ENCODE measurements at places on chromosomes 6 and 20.

DNA sequence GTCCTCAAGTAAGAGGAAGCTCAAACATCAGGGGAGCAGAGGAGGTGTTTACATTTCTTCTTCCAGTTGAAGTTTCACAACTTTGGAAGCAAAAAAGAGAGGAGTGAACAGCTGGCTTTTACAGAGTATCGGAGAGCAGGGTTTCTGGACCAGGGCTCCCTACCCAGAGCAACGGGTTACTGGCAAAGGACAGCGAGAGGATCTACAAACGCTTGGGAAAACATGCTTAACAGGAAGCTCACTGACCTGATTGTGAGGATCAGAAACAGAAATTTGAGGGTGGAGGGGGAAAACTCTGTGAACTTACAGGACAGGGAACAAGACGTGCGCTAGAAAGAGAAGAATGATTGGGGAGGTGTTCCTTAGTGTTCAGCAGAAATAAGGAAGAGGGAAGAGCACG, 85.7 kb upstream of the TAB2 start:
- DNase-seq: no peak

DNA sequence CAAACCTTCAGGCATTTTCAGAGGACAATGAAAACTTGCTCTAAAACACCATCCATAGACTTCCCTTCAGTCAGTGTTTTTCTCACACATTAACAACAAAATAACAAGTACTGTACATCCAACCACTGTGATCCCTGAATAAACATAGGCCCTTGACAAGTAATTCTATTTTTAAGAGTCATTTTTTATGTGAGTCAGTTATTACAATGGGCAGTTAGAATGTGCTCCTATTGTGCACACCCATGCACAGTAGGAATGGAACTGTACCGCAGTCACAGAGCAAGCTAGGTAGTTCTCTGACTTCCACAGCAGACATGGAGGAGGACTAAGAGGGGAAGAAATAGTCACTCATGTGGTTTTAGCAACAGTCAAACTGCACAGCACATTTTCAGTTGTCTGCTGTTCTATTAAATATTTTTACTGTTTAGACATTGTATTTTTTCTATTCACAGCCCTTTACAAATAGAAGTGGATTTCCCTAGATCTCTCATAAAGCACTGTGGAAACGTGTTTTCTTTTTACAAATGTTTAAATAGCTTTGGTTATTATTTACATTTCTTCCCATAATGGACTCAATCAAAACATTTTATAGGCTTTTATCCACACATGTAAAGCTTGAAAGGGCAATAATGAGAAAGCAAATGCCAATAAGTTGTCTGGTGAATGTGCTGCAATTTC, 100.4 kb downstream of the JAG1 start:
- DNase-seq: no peak

DNA sequence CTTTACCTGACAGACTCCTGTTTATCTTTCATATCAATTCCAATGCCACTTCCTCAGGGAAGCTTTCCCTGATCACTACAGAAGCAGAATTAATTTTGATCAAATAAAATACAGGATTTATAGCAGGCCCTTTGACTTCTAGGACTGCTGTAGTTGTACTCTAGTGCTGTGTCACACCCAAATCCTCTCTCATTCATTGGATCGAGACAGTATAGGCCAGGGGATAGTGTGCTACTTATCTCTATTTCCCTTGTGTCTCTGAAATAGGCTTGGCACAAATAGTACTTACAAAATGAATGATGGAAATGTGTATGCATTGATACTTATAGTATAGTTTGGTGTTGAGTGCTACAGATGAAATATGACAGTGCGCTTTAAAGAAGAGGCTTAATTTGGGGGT, 19.8 kb downstream of the RALY start:
- DNase-seq: no peak

DNA sequence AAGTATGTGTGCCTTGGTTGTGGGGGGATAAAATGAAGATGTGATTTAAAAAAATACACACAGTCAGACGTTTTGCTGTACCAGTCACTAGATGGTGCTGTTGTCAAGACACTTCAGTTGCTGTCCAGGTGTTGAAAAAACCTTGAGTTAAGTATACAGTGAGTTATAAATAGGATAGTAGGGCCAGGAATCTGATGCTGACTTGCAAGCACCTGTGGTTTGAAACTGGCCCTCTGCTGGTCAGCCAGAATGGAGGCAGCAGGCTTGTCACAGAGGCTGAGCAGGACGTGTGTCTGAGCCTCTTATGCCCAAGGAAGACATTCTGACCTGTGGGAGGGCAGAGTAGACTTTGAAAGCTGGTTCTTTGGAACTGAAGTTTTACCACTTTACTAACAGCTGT, 27.8 kb downstream of the RNF8 start:
- no peak for DNase-seq

DNA sequence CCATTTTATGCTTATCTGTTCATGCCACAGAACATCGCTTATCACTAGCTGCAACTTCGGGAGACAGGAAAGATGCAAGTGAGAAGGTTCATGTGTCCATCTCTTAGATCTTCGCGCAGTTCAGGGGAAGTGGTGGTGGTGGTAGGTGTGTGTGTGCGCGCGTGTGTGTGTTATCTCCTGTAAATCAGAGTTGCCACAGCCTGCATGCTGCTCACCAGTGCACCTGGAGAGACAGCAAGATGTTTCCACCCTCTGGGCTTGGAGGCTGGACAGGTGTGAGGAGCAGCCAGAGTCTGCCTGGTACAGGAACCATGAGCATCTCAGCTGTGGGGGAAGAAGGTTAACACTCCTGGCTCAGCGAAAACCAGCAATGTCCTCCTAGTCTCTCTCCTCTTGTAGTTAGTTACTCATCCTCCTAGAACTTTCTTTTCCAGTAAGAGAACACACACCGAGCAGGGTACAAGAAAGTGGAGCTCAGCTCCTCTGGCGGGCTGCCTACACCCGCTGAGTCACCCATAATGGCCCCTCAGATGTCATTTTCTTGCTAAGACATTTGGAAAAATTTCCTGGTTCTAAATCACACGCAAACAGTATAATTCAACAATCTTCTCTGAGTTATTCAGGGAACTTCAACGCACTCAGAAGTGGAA, 5.1 kb upstream of the TUBB1 start:
- DNase-seq: peak; percentile 22
